ENCODE measurements at places on chromosomes 11 and 22. TPM values are rescaled to one million over a fixed set of nuclear protein-coding genes. Genes with fewer than 3 reads are reported as not detected.

F2 gene
- not detected for total RNA-seq

GRCh38 chr11:69102732-69103615 lies 52.8 kb upstream of the SMIM38 start:
- DNase-seq = no peak

RPS19BP1 gene
- 141 TPM for total RNA-seq

DNA sequence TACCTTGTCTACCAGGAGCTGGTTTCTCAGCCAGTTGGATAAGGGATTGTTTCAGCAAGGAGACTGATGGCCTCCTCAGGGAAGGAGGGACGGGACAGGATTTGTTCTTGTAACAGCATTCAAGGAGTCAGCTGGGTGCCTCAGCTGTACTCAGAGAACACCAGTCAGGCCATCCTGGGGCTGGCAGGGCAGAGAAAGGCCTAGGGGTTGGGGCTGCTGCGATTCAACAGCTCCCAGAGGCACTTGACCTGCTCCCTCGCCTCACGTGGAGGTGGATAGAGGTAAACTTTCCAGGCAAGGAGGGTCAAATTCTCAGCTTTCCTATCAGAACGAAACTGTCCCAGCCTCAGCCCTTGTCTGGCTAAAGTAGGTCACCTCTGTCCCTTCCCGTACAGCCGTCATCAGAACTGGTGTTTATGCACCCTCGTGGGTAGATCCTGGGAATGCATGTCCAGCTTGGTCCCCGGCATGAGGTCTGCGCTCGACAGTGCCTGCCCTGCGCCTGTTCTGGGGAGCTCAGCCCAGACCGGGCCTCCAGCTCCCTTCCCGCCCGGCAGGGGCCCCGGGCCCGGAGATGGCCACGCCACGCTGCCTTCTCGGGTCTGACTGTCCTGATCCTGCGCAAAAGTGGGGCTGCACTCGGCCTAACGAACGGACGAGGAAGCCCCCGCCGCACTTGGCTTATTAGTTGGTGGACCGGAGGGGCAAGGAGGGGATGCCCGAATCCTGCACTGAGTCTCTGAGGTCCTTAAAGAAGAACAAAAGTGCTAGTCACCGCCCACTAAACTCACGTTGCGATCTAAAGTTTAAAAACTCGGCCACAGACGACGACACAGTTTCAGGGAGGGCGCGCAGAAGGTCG lies 762 bp upstream of the CCDC134 start:
- DNase-seq = peak; percentile 88

DNA sequence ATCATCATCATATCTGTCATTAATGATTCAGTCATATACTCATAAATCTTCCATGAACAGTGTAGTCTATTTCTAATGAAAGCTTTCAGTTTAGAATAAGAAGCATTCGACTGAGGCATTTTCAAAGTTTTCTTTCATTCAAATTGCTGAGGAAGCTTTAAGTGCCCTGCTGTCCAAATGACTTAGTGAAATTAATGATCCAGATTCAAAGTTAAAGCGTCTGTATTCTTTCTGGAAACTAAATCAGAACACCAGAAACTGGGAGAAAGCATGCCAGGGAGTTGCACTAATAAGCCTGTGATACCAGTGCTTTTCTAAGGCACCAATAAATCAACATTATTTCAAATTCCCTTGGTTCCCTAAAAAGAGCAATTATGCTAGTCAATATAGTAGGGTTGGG lies 367.8 kb upstream of the ANO5 start:
- no peak for DNase-seq

DUSP8 gene
- total RNA-seq = 11.6 TPM

GRCh38 chr11:6258571-6259081 lies 1.0 kb upstream of the CCKBR start:
- no peak for DNase-seq

MS4A3 gene
- total RNA-seq = not detected

DNA sequence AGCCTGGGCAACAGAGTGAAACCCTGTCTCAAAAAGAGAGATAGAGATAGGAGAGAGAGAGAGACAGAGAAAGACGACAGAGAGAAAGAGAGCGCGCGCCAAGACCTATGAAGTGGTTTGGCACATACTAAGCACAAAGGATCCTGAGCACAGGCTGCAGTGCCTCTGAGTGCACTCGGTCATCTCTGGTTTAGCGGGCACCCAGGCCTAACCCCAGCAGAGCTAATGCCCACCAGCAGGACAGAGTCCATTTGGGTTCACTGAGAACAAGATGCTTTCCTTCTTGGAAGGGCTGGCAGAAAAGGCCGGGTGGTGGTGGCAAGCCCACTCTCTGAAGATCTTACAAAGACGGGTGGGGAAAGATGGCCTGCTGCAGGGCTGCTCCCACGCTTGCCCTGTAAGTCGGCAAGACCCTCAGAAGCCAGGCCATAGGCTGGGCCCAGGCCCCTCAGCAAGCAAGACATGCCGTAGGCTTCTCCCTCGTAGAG lies 3.3 kb downstream of the SCARF2 start:
- DNase-seq = no peak

- DNase-seq = no peak
Measured at GRCh38 chr11:77140231-77140851, 12.3 kb downstream of the MYO7A start.

GRCh38 chr11:123006860-123007542 lies 25.4 kb upstream of the BSX start:
- no peak for DNase-seq

GRCh38 chr22:46068593-46069491 lies 81.5 kb upstream of the PPARA start:
- no peak for DNase-seq

GRCh38 chr11:128022007-128022368 lies 565.4 kb downstream of the ETS1 start:
- DNase-seq = no peak

- peak; percentile 80 for DNase-seq
Measured at GRCh38 chr22:49720279-49720959, 107.3 kb downstream of the BRD1 start.

DNA sequence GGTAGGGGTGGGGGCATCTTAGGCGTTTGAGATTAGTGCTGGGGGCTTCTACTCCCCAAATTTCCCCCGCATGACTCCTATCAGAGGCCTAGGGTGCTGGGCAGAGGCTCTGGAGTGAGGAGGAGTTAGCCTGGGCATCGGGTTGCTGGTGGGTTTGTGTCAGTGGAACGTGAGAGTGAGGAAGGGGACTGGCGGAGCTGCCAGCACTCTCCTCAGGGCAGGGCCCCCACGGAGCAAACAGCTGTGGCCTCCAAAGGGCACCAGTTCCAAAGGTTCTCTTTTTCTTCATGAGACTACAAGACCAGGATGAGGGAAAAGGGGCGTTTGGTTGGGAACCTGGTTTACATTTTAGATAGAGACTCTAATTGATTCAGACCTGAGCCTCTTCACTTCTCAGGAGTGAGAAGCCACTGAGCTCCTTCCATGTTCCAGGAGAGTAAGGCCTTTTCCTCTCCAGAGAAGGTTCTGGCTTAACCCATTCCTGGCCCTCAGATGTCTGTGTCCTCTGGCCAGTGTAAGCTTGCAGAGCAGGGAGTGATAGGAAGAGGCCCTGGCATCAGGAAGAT lies 35.6 kb upstream of the CDON start:
- DNase-seq = no peak

DNA sequence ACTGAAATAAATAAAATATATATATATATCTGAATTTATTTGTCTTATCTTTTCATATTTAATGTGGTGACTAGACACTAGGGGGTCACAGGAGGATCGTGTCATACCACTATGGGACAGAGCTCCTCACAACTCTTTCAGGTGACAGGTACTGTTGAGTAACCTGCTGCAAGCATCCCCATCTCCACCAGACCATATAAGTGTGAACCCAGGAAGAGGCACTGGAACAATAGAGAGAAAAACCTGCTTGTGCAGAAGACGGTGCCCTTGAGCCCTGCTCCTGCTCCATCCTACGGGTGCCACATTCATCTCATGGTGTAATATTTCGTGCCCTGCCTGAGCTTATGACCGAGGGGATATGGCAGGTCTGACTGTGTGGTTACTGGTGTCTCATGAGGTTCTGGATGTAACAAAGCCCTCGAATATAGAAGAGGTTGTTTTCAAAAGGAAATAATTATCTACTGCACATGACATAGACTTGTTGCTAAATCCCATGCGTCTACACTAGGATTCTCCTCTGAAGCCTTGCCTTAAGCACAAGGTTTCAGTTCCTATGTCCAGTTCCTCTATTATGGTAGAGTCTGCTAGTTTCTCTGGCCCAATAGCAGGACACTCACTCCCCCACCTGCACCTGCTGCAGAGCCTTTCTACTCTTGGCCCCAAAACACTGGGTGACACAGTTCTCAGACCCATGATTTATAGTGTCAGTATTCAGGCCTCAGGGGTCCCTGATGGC lies 70.4 kb downstream of the GGTLC2 start:
- DNase-seq = no peak

PTGDR2 gene
- 0.34 TPM for total RNA-seq

B4GALNT4 gene
- 1.9 TPM for total RNA-seq

DNA sequence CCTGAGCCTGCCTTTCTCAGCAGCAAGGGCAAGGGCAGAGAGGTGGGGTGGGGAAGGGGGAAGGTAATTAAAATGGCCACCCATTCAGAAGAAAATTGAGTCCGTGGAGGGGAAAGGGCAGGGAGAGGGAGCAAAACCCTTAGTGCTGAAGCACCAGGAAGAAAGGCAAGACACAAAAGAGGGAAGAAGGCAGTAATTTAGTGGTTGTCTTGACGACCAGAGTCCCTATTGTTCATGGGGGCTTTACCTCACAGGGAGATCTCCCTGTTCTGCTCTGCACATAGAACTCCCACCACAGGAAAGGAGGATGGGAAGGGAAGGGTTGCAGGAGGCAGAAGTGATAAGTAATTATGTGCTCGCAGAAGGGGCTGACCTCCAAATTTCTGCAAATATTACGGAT lies 23.4 kb downstream of the SNX19 start:
- DNase-seq = no peak

- DNase-seq = peak; percentile 19
Measured at GRCh38 chr11:44066732-44067141, 667 bp downstream of the ACCS start.

- DNase-seq = peak; percentile 40
Measured at GRCh38 chr11:17588166-17588565, 41.1 kb downstream of the OTOG start.

- no peak for DNase-seq
Measured at GRCh38 chr22:47021371-47022074, 259.1 kb downstream of the TBC1D22A start.

GRCh38 chr11:27696961-27697360 lies 3.3 kb downstream of the BDNF start:
- no peak for DNase-seq

GRCh38 chr11:64121663-64122410 lies 44.1 kb downstream of the MACROD1 start:
- no peak for DNase-seq

DNA sequence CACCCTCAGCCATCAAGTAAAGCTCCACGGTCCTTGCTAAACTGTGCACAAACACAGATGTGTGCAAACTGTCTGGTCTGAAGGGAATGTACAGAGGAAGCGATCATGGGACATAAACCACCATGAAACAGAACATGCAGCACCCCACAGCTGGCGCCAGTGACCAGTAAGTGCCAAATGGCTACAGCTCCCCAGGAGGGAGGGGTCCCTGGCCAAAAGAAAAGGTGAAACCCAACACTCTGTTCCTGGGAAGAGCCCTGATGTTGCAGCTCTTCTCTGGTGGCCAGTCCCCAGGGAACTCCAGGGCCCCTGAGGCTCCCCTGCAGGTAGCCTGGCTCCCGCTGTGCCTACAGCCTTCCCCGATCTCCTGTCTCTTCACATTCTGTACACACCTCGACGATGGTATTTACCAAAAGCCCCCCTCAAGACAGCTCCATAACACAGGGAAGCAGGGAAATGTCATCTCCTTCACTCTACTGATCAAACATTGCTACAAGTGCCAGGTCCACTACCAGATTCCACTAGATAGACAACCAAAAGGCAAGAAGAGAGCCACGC lies 2.9 kb downstream of the DGCR6L start:
- peak; percentile 10 for DNase-seq

- no peak for DNase-seq
Measured at GRCh38 chr11:16911658-16912057, 102.6 kb downstream of the PLEKHA7 start.

MIF gene
- total RNA-seq = 156 TPM

GGT5 gene
- 12.4 TPM for total RNA-seq

DNA sequence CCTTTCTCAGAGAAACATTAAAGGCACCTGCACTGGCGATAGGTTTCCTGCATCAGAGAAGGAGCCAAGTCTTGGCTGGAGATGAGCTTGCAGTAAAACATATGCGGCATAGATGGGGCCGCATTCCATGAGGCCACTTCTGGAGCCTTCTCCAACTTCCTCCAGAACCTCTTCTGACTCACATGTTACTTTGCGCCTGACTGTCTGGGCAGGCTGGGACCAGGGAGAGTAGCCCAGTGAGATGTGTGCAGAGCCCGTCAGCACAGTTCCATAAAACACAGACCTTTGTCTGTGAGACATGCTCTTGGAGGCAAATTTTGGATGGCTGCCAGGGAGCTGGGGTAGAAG lies 55.4 kb upstream of the BID start:
- DNase-seq = no peak

VPS26B gene
- 69.5 TPM for total RNA-seq

DNA sequence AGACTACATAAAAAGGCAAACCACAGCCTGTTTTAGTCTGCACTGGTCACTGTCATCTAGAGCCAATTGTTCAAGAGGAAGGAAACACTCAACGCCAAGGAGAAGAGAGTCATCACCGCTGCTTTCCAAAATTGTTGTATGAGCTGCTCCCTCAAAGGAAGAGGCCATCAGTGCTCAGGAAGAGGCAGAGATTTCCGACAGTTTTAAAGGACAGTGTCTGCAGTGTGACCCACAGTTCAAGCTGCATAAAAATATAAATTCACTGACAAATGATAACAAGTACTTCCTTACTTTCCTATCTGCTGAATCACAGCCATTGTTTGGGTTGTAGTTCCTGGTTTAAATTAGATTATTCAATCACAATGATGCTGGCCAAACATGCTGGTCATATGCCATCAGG lies 16.4 kb downstream of the PRCP start:
- no peak for DNase-seq

BIK gene
- 12.6 TPM for total RNA-seq

TREH gene
- not detected for total RNA-seq

DNA sequence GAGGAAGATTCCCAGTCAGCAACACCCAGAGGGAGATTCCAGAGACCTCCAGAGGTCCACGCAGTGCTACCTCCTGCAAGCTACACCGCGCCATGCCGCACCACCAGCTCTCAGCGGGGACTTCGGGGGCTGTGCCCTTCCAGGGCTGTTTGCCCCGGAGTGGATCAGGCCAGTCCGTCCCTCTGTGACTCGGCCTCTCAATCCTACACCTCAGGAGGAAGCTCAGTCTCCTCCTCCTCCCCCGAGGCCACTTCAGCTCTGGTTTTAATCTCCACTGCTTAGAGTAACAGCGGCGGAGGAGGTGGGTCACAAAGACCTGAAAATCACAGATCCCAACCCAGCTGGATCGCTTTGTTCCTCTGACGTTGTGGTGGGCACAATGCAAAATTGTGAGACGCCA lies 68.6 kb downstream of the PHF21B start:
- no peak for DNase-seq

ENTHD1 gene
- not detected for total RNA-seq

DNA sequence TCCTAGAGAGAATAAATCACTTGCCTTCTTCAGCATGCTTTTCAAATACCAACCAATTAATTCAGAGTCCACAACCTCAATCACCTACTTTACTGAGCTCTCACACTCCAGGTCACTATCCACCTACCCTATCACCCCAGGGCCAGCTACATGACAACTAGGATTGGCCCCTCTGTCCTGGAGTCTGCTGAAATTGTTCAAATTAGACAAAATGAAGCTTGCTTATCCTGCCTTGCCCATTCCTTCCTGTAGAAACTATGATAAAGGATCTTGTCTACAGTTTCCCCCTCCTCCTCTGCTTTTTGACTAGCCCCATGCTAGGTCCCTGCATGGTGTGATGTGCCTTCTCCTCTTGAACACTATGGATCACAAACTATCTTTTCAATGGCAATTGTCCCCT lies 94.5 kb downstream of the JRKL start:
- no peak for DNase-seq
